Esophagus mucosa (tissue), 1 donor: ENCODE measurements at places on chromosomes 12 and 14. TPM values are rescaled to one million over a fixed set of nuclear protein-coding genes. Genes with fewer than 3 reads are reported as not detected.

Gene ALDH6A1
- 17.0 TPM for total RNA-seq

Gene TROAP
- 23.6 TPM for total RNA-seq

Gene DNAH10
- total RNA-seq, result 0.12 TPM

Gene PMEL
- total RNA-seq, result 0.52 TPM

Gene PDZRN4
- 0.24 TPM for total RNA-seq

Gene ESYT1
- 48.8 TPM for total RNA-seq

Gene DHH
- total RNA-seq, result 0.12 TPM

GRCh38 chr12:26334621-26335124, 139.3 kb downstream of the SSPN start:
- no peak for ATAC-seq

GRCh38 chr14:67622675-67623074, 3.0 kb downstream of the ARG2 start:
- ATAC-seq, result no peak

DNA sequence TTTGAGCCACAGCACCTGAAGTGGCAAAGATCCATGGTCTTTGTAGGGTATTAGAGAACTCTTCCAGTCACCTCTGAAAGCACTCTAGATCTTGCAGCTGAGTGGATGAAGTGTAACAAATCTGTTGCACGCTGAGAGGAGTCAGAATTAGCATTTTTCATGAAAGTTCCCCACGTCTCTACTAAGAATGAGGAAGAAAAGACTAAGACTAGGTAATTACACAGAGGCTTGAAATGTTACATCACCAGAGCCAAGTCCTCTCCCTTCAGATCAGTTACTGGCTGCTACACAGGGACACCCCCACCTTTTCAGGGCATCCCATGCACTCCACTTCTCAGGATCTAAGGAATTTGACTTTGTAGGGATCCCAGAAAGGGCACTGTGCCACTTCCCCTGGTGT, 98.6 kb upstream of the FKBP4 start:
- ATAC-seq, result no peak

GRCh38 chr14:24954700-24955037, 95.3 kb downstream of the STXBP6 start:
- no peak for ATAC-seq

GRCh38 chr14:65297744-65298143, 114.8 kb upstream of the FUT8 start:
- peak; percentile 82 for ATAC-seq

- no peak for ATAC-seq
Observed at GRCh38 chr12:44618946-44619345, 257.2 kb downstream of the NELL2 start.

- ATAC-seq, result peak; percentile 87
Observed at GRCh38 chr12:14723763-14724162, 27.4 kb upstream of the GUCY2C start.

DNA sequence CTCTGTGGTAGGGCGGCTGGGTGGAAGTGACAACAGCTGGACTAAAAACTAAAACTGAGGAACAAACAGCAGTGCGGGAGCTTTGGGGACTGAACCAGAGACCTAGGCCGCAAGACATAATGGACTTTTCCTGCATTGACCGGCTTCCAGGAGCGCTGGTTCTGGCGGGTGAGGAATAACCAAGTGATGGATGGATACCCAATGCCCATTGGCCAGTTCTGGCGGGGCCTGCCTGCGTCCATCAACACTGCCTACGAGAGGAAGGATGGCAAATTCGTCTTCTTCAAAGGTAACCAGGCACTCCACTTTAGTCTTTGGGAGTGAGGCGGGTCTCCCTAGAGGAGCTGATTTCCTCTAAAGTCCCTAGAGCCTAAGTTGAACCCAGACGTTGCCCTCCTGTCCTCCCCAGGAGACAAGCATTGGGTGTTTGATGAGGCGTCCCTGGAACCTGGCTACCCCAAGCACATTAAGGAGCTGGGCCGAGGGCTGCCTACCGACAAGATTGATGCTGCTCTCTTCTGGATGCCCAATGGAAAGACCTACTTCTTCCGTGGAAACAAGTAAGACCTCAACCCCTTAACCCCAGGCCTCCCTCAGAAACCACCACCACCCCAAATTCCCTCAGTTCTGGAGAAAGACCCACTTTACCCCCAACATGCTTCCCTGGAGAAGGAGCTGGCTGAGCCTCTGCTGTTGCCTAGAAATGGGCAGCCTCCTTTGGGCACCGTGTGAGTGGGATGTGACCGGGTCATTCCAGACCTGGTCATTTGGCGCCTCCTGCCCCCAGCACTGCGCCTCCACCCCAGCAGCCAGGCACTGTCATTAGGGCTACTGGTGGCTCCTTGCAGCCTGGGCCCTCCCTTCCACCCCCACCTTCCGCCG, 8.1 kb downstream of the MMP14 start:
- ATAC-seq, result no peak

DNA sequence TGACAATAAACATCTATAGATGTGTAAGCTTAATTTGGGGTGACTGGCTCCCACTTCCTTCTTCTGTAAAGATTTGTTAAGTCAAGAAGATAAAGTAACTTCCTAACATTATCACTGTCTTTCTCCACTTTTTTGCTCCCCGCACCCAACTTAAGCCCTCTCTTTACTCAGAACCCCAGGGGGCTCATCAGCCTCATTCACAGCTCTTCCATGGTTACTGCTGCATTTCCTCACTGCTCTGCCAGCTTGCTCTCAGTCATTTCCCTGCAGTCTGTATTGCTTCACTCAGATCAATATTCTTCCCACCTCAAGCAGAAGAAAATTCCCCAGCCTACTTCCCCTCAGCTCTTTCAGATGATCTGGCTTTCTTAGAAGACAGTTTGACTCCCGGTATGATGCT, 102.0 kb downstream of the PIK3C2G start:
- ATAC-seq, result no peak

- peak; percentile 42 for ATAC-seq
Observed at GRCh38 chr14:55136885-55137786, 8.1 kb downstream of the LGALS3 start.

DNA sequence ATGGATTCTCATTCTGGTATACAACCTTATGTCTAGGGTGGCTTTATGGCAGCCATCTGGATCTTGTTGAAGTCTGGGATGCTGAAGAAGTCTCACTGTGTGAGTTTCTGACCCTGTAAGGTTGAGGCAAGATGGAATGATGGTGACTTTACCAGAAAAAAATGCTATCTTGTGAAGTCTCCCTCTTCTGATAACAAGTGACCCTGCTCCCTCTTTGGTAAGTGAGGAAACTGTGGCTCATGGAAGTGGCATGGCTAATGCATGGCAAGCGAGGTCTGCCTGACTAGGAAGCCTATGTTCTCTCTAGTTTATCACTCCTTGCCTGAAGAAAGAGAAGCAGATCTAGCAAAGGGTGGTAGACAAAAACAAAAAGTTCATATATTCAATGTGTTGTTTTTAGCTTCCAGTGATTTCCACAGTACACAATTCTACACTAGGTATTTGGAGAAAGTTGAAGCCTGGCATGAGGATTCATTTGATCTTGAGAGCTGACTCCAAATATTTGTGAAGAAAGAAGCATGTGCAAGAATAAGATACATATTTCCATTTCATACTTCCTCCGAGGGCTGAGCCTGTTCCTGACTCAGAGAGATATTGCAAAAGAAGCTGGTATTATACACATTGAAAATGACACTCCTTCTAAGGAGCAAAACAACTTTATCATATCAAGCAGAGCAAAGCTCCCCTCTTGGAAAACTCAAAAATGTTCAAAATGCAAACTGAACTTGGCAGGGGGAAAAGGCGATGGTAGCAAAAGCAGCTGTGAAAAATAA, 63.6 kb downstream of the HELB start:
- no peak for ATAC-seq

DNA sequence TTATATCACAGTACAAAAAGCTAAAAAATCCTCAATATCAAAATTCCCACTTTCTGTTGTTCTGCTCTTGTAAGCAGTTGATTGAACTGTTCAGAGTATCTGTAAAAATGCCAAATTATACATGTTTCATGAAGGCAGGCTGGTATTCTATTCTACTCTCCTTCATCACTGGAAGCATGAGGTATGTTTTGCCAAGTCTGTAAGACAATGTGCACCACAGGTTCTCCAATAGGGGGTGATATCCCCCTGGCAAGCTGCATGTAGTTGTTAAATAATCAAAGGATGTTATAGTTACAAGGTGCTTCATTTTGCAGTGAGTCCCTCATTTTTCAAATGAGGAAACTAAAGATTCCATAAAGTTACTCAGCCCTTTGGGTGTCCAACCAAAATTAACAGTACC, 15.1 kb upstream of the NEK9 start:
- ATAC-seq, result no peak

GRCh38 chr12:50579757-50580267, 75.0 kb downstream of the DIP2B start:
- ATAC-seq, result peak; percentile 65

DNA sequence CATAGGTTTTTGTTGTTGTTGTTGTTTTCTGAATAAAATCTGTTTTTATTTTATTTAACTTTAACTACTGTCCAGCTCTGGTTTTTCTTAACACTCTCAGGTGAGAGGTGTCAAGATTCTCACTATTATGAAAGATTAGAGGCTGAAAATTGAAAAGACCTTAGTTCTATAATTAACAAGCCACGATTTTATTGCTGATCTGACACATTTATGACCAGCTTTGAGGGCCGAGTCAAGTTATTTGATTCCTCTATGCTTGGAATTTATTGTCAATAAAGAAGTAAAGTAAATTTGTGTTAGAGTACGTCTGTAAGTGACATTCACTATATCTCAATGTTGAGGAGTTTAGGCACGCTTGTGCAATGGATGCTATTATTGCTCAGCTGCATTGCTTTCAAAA, 808.8 kb downstream of the GALC start:
- ATAC-seq, result no peak

GRCh38 chr12:104295954-104296353, 7.6 kb upstream of the EID3 start:
- no peak for ATAC-seq

GRCh38 chr14:99809859-99810558, 16.8 kb downstream of the EML1 start:
- ATAC-seq, result peak; percentile 69

DNA sequence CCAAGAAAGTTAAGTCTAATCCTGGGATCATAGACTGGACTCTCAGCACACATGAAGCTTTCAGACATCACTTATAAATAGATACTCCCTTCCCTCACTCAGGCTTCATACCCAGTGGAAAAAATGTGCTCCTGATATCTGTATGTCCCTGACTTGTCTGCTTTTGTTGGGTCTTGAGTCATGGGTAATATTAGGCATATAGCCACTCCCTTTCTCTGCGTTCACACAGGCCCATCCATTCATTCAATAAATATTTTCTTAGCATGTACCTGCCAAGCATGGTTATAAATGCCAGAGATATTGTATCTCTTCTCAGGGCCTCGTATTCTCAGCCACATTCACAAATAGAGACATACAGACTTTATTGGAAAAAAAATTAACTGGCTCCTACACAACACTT, 43.5 kb downstream of the COX16 start:
- ATAC-seq, result peak; percentile 59

DNA sequence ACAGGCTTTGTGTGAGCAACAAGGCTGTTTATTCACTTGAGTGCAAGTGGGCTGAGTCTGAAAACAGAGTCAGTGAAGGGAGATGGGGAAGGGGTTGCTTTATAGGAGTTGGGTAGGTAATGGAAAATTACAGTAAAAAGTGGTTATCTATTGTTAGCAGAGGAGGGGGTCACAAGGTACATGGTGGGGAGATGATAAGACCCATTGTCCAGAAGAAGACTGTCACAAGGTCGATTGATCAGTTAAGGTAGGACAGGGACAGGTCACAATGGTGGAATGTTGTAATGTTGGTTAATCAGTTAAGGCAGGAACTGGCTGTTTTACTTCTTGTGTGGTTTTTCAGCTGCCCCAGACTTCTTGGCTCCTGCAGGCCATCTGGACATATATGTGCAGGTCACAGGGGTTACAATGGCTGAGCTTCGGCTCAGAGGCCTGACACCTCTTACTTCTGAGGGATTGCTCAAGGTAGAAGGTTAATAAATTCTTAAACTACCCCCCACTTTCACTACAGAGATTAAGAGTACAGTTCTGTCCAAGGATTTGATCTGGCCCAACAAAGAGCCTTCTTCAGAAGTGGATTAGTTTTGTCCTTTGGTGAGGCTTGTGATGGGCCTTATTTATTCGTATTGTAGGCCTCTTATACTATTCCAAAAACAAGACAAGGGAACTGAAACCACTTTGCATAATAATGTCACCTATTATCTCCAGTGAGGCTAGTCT, 13.8 kb upstream of the DHRS4 start:
- no peak for ATAC-seq

GRCh38 chr14:101477648-101478047, 83.6 kb upstream of the DIO3 start:
- ATAC-seq, result peak; percentile 43

DNA sequence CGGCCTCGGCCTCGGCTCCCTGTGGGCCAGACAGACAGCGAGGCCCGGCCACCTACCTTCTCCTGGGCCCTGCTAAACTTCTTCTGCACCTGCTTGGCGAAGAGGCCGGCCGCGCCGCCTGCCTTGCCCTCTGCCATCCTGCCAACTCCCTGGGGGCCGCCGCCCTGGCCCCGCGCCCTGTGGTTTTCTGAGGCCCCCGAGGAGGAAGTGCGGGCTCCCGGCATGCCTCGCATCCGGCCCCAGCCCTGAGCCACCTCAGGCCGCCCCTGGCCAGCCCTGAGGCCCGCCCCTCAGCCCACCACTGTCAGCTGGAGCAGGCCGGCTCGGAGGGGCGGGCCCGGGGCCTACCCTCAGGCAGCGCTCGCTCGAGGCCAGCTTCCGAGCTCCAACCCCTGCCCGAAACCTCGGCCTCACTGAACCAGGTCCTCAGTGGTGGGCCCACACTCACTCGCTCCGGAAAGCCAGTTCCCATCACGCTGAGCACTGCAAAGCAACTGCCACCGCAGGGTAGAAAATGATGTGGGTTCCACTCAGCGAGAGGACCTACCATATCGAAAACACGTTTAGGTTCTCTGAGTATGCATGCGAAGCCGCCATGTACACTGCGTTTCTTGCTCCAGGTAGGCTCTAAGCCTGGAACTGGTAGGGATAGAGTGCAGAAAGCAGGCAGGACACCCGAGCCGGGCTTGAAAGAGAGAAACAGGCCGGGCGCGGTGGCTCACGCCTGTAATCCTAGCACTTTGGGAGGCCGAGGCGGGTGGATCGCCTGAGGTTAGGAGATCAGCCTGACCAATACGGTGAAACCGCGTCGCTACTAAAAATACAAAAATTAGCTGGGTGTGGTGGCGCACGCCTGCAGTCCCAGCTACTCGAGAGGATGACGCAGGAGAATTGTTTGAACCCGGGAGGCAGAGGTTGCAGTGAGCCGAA, at the start of gene BIN2:
Gene BIN2, minus strand, starts transcription at position 209 of the 930 bp plus-strand sequence. Its CDS starts 72 bp downstream, at position 137.
- ATAC-seq, result peak; percentile 50

DNA sequence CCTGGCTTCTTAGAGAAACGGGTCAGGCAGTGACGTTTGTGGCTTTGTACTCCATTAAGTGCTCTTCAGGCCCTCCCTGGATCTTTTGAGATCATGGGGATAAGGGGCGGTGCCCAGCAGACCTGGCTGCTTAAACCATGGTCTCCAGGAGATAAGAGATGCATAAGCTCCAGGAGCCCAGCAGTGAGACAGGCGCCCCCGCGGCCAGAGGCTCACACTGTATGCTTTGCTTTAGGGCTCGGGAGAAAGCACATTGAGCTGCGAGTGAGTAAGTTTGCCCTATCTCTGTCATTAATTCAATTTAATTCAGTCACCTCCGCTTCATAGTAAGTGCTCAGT, 359.5 kb downstream of the CACNA1C start:
- ATAC-seq, result no peak
